Activated T-cell treated with anti-CD3 and anti-CD28 coated beads, Interleukin-2, amount 50 U/mL, for 1 hour (primary cell): ENCODE measurements at places on chromosomes 5 and 9.

DNA sequence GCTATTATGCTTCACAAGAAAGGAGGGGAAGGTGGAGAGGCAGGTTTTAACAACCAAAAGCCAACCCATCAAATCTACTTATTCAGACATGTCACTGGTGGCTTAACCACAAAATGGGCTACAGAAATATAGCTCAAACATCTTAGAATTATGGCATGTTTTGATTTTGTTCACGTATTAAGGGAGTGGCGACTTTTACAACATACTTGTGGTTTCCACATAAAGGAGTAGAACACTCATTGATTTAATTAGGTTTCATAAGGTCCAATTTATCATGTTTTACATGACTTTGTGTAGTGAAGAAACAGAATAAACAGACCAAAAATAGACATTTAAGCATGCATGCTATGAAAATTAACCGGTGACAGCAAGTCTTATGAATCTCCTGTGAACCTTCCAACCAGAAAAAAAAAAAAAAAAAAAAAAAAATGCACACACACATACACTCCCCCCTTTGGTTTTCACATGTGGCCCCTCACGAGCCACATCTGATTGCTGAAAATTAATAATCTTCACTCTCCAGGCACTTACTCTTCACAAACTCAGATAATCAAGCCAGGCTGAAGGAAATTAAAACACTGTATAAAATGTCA, 5.4 kb downstream of the ZNF608 start:
- no peak for DNase-seq

GRCh38 chr9:77789891-77790290, 141.8 kb upstream of the GNA14 start:
- no peak for DNase-seq

DNA sequence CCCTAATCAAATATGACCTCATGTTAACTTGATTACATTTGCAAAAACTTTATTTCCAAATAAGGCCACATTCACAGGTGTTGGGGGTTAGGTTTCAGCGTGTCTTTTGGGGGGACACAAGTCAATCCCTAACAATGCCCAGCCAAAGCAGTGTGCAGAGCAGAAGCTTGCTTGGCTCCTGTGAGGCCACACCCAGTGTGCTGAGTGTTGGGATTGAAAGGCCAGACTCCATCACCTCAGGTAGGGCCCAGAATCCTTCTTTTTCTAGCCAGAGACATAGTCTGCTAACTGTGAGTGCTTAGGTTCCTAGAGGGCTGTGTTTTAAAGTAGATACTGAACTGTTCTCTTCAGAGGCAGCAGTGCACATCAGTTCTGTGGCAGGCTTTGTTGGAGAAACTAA, 27.9 kb downstream of the KDM4C start:
- no peak for DNase-seq

DNA sequence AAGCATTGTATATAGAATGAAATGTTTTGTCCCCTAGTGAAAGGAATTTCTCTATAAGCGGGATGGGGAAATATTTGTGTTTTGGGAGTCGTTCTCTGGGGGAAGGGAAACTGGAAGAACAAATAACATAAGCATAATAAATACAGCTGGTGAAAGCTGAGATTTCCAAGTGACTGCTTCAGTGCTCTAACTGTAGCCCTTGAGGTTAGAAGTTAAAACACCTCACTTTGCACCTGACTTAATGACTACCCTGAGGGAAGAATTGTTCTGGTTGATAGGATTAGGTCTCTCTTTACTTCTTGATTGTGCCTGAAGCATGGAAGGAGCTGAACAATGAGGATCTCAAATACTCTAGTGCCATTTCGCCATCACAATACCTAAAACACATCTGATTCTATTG, 307.4 kb downstream of the MAN2A1 start:
- DNase-seq, result no peak

GRCh38 chr5:159851053-159851452, 65.2 kb upstream of the ADRA1B start:
- no peak for DNase-seq

DNA sequence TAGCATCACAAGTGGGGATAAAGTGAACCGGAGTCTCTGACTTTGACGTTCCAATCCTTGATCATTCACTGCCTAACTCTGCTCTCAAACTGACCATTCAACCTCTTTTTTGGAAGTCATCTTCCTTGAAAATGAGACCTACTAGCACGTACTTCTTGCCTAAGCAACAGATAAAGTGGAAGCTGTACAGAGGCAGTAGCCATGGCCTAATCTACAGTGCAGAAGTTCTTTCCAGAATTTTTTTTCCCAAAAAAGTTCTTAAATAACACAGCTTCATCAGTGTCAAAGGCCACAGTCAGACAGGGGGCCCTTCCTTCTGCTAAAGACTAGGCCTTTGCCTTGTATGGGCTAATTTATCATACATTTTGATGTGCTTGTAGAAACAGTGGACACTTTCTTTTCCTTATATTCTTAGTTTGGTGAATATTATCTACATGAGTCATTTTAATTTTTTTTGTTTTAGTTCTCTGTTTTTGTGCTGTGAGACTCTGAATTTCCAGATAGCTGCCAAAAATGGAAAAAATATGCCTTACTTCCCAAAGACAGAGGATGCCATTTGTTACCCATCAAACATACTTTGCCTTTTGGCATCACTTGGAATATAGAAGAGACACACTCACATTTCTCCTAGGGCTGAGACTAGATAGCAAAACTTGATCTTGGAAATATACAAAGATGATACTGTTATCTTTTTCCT, 96.3 kb upstream of the VCAN start:
- no peak for DNase-seq

- DNase-seq, result peak; percentile 70
Observed at GRCh38 chr5:175652741-175653663, 4.9 kb upstream of the HRH2 start.

DNA sequence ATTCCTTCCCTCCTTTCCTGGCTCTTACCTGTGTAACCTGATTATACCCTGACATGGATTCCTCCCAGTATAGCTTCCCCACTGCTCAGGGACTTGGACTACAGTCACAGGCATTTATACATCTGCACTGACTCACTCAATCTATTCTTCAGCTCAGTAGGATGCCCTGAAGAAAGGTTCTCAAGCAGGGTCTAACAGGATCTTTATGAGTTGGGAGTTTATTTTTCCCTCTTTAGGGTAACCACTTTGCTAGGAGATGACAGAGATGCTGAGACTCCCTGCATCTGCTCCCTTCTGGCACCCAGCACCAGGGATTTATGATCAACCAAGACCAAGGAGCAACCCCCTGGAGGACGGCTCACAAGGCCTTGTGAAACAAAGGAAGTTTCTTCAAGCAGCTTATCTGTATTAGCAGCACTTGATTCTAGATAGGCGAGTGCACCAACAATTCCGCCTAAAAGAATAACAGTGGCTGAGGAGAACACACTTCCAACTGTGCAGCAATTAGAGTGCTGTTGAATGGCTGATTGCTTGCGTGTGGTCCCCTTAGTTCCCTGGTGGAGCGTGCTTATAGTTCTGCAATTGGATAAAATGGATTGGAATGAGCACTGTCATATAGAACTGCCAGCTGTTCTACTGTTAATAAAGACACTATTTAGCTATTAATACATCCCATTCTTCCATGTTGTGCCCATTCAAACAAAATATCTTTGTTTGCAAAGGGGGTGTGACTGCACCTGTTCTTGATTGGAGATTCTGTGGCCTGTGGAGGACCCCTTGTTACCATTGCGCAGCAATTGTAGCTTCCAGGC, 482.6 kb downstream of the ZNF608 start:
- DNase-seq, result no peak

DNA sequence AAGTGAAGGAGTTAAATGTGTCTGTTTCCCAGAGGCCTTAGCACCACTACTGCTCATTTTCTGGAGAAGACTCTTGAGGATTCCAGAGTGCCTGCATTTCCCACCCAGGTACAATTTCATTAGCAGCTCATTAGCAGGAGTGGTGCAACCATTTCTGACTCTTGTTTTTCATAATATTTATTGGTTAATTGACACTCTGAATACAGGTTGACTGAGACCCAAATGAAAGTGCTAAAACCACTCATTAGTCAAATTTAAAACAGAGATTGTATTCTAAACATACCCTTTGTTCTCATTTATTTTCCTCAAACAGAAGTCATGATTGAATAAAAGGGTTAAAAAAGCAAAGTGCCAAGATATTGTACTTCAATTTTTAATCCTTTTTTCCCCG, 134.5 kb downstream of the SIL1 start:
- no peak for DNase-seq

DNA sequence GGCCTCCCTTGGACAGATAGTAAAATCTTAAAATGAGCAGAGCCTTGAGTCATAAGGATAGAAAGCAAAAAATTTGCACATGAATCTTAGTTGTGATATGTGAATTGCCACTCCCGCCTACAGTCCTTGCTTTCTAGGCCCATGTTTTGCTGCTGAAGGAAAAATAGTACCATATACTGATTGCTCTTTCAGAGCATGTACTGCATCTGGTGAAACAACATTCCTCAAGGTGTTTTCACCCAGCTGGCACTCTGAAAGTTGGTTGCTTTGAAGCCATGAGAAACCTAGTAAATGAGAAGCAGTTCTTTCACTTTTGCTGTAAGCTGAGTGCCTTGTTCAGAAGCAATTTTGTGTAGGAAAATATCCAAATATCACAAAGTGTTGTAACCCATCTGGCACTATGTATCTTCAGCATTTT, 10.3 kb downstream of the CDC37L1 start:
- no peak for DNase-seq

- no peak for DNase-seq
Observed at GRCh38 chr5:125452991-125453390, 706.6 kb upstream of the ZNF608 start.

DNA sequence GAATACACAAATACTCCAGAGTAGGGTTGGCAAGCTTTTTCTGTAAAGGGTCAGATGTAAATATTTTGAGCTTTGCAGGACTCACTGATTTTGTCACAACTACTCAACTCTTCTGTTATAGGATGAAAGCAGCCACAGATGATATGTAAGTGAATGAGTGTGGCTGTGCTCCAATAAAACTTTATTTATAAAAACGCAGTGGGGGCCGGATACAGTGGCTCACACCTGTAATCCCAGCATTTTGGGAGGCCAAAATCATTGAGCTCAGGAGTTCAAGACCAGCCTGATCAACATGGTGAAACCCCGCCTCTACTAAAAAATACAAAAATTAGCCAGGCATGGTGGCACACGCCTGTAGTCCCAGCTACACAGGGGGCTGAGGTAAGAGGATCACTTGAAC, 69.1 kb downstream of the FBXW11 start:
- no peak for DNase-seq

GRCh38 chr5:161064297-161064696, 212.3 kb upstream of the ATP10B start:
- DNase-seq, result no peak

GRCh38 chr9:20592673-20593072, 29.6 kb downstream of the MLLT3 start:
- no peak for DNase-seq

- DNase-seq, result no peak
Observed at GRCh38 chr5:52728224-52728623, 59.5 kb upstream of the ITGA1 start.

- DNase-seq, result no peak
Observed at GRCh38 chr5:79285833-79286232, 49.9 kb downstream of the JMY start.

DNA sequence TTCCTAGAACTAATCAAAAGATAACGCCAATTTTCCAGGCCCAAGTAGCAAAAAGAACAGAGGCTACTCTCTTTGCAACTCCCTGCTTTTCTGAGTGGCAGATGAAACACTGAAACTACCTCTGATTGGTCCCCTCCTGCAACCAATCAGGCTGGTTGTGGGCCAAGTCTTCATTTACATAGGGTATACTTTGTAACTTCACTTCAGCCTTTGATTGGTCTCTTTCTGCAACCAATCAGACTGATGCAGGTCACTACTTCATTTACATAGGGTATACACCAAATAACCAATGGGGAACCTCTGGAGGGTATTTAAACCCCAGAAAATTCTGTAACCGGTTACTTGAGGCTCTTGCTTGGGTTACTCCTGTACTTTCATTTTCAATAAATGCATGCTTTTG, 289.6 kb downstream of the MED10 start:
- no peak for DNase-seq

- DNase-seq, result no peak
Observed at GRCh38 chr5:75412111-75412990, 75.3 kb downstream of the HMGCR start.

GRCh38 chr5:135546912-135547311, 11.1 kb upstream of the NEUROG1 start:
- DNase-seq, result no peak

DNA sequence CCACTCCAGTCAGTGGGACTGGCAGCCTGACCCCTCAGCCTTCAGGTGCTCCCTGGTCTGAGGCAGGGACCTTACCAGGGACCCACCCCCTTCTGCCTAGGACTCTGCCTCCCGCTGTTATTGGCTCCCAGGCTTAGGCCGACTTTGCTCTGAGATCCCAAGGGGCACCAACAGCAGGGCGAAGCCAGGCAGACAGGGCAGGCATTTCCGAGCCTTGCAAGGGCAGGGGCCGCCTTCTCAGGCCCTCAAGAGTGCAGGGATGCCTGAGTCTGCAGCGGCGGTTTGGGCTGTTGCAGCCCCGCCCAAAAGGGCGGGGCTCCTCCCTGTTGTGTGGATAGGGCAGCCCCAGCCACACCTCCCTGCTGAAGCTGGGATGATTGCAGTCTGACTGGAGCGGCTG, 644.6 kb downstream of the PRR16 start:
- no peak for DNase-seq

GRCh38 chr5:135492319-135492626, 40.1 kb upstream of the TIFAB start:
- DNase-seq, result no peak

GRCh38 chr9:38208206-38208901, 139.3 kb upstream of the SHB start:
- no peak for DNase-seq

- DNase-seq, result no peak
Observed at GRCh38 chr5:135058331-135058732, 24.3 kb upstream of the PITX1 start.

DNA sequence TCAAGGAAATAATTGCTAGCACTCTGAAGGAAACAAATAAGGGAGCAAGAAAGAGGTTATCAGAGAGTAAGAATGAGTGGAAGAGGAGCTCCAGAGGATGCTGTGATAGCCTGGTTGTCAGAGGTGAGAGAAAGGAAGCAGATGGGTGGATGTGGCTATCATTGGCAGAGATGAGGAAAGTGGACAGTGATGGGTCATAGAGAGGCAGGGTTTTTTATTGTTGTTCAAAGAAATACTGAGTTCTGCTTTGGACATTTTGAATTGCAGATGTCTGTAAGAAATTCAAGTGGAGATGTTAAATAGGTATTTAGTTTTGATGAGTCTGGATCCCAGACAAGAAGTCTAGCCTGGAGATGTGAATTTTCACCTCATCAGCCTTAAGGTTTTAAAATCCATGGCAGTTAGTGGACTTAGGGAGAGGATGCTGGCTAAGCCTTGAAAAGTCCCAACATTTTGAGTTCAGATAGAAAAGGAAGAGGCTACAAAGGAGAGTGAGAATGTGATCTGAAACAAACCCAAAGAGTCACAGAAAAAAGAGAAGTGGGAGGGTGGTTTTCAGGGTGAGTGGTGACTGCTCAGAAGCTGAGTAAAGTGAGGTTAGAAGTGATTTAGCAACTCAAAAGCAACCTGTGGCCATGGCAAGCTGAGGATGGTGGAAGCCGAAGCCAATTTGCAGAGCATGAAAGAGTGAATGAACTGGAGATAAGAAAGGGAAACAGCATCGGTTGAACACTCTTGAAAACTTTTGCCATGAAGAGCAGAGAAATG, 50.4 kb downstream of the PPIC start:
- DNase-seq, result no peak
